ENCODE measurements at places on chromosomes 1 and 21.

GRCh38 chr1:52632732-52633290 is at the start of gene SHISAL2A:
Gene SHISAL2A, plus strand, starts transcription at chr1:52633168. Its CDS starts 326 bp downstream, at chr1:52633494.
- DNase-seq, result peak; percentile 64

GRCh38 chr1:208496467-208497371 is 252.5 kb upstream of the PLXNA2 start:
- no peak for DNase-seq

- no peak for DNase-seq
Measured at GRCh38 chr1:210841926-210842625, 291.9 kb downstream of the KCNH1 start.

- no peak for DNase-seq
Measured at GRCh38 chr1:118185084-118185832, at the start of gene SPAG17. Gene SPAG17, minus strand, starts transcription at chr1:118185228. Its CDS starts 71 bp downstream, at chr1:118185157.

GRCh38 chr1:64842224-64842623 is 97.3 kb downstream of the RAVER2 start:
- no peak for DNase-seq

DNA sequence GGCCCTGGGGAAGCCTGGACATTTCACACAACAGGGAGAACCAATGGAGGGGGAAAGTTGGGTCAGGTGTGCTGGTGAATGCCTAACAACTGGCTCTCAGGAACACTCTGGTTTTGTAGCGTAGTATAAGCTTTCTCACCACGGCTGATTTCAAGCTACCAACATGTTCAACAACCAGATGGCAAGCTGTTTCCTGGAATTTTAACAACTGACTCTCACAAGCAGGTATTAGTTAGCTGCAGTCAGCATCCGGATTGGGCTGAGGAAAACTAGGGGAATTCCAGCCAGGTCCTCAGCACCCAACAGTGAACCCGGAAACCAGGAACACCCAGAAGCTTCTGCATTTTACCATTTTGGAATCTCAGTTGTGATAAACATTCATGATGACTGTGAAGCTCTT is 162.3 kb upstream of the CAMK1G start:
- DNase-seq, result no peak

- no peak for DNase-seq
Measured at GRCh38 chr21:15293240-15293639, 228.4 kb upstream of the NRIP1 start.

GRCh38 chr1:185811073-185811709 is 77.0 kb downstream of the HMCN1 start:
- DNase-seq, result no peak

DNA sequence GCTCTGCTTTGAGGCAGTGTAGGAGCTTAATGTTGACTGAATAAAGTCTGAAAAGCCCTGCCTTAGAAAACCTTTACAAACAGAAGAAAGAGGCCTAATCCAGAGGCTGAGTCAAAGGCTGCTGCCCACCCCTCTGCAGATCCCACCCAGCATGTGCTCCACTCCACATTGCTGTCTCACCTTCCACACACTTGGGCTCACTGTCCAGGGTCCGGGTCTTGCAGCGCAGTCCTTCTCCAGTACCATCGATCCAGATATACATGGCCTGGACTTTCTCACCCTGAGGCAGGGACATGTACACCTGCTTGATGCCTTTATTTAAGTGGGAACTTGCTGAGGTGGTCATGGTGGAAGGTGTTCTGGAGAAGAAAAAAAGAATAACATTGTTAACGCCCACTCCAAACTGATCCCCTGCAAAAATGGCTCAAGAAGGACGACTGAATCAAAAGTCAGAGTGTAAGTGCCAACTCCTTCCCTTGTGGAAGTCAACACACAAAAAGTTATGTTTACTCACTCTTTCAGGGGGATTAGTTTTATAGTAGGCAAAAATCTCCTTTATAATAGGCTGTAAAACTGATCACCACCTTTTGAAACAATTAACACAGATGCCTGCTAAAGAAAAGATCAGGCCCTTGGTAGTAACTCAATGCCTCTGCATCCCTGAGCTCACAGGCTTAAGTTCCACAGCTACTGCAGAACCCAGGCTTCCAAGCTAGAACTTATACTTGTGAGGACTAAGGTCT is 3.0 kb downstream of the GLUL start:
- no peak for DNase-seq

GRCh38 chr1:83697961-83698360 is 301.0 kb downstream of the TTLL7 start:
- DNase-seq, result no peak

- DNase-seq, result no peak
Measured at GRCh38 chr1:153364766-153365666, 7.4 kb downstream of the S100A9 start.

DNA sequence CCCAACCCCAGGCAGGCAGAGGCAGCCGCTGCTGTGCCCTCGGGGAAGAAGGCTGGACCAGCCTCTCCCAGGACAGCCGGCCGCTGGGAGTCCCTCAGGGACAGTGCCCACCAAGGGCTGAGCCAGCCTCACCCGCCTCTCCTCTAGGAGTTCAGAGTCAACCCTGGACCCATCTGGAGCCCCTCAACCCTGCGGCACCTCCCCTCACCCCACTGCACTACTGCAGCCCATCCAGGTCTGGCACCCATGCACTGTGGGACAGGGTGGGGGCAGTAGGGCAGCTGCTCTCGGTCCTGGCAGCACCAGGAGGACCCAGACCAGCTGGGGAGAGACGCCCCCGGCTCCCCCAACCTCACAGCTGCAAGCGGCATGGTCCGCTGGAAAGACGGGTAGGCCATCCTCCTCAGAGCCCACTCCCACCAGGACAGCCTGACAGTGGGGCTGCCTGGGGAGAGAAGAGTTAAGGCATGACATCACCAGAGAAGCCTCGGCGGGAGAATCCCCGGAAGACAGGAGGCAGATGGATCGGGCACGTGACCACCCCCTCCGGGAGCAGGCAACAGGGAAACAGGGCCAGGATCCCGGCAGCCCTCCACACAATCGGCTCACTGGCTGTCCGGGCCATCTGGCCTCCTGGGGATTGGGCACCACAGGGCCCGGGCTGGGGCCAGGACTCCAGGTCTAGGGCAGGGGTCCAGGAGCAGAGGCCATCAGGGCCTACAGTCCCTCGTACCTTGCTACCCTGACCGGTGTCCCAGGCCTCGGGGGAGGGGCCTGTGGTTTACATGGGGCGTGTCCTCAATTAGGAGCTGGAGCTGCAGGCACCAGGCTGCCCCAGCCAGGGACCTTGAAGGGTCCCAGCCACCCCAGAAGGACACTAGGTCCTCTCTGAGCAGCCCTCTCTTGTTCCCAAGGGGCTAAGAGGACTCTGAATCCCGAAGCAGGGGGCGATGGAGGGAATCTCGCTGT is 3.1 kb downstream of the ACAP3 start:
- DNase-seq, result no peak

GRCh38 chr1:159008744-159009188 is 941 bp upstream of the IFI16 start:
- peak; percentile 60 for DNase-seq

- no peak for DNase-seq
Measured at GRCh38 chr1:182368903-182369302, 22.7 kb downstream of the GLUL start.

- DNase-seq, result no peak
Measured at GRCh38 chr1:201123866-201124265, 3.1 kb downstream of the ASCL5 start.

DNA sequence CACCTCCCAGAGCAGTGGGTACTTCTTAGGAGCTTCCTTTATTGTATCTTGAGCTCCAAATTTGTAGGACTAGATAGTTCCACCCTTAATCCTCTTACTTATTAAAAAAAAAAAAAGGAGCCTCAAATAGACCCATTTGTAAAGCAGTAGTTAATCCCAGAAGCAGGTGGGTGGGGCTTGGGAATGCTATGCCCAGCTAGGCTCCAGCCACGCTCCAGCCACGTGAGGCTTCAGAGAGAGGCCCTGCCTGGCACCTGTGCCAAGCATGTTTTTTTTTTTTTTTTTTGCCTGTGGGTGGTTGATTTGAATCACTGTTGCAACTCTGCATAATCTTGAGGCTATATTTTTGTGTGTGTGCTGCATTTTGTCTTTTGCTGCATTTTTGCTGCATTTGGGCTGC is 7.0 kb downstream of the CACNA1E start:
- no peak for DNase-seq

DNA sequence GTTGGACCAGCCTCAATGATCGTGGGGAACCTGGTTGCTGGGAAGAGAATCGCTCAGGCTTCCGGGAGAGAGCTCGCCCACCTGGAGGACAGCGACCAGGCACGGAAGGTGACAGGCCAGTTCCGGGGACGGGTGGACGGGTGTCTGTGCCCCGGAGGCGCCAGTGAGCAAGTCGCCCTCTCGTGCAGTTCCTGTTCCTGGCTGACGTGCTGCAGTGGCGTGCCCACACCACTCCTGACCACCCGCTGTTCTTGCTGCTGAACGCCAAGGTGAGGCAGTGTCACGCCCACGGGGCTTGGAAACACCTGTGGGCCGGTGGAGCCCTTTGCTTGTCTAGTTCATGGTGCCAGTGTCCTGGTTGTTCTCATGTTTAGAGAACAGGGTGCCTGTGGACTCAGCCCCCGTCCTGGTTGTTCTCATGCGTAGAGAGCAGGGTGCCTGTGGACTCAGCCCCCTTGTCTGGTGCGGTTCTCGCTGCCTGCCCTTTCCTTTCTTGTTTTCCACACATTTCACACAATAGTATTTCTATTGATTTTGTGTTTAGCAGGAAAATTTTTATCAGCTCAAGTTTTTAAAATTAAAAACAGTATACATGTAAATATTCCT is 53.1 kb downstream of the S100B start:
- peak; percentile 19 for DNase-seq

DNA sequence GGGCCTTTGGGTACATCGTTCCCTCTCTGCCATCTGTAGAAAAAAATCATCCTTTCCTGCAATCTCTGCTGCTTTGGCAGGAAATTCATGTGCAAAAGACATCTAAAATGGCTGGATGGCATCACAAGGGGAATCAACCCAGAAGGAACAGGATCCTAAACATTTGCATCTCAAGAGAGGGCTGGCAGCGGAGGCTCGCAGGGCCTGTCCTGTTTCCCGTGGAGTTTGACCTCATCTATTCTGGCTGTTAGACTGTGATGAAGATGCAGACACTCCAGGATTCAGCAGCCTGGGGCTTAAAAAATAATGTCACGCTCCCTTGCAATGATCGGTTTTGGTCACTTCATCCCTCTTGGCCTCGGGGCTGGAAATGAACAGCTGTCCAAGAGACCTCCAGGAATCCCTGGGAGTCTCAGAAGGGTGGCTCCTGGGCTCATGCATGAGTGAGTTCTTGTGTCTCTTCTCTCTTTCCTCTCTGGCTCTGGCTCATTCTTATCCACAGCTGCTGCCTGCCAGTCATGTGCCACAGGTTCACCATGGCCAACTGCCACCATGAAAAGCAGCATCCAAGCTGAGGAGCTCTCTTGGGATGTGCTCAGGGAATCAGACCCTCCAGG is 16.1 kb upstream of the PCP4 start:
- no peak for DNase-seq

DNA sequence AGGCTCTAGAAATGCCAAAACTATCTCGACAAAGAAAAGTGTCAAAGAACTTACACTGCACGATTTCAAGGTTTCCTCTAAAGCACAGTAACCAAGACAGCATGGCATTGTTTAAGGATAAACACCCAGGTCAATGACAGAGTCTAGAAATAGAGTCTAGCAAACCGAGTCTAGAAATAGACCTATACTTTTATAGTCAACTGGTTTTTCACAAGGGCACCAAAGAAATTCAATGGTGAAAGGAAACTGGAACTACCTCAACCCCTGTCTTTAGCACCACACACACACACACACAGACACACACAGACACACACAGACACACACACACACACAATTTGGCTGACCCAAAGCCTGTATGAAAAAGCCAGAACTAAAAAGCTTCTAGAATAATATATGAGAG is 67.1 kb upstream of the PGBD5 start:
- no peak for DNase-seq

- no peak for DNase-seq
Measured at GRCh38 chr1:93740601-93741031, 59.0 kb upstream of the BCAR3 start.

DNA sequence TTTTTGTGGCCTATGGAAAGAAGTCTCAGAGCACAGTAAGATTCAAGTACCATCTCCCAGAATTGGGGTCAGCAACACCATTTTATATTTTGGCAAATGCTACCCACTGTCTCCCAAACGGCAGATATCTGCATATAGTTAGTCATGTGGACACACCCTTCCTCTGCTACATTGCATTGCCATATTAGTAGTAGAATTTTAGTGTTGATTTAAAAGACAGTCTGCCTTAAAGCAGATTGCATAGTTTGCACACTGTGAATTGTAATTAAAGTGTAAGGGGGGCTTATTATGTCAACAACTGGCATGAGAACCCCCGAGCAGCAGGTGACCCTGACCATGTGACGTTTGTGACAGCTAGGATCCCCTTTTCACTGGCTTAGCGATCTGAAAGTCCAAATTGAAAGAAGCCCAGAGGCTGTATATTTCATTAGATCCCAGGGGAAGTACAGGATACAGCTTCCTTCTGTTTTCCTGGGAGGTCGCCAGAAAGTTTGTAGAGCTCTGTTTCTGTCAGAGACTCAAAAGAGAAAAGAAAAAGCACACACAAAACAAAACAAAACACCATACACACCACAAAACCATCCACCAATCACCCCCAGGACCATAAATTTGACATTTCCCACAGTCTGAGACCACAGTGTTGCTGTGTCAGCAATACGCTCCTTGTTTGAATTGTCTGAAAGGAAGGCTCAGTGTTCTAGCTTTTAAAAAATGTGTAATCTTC is 172.4 kb downstream of the NFIA start:
- no peak for DNase-seq

DNA sequence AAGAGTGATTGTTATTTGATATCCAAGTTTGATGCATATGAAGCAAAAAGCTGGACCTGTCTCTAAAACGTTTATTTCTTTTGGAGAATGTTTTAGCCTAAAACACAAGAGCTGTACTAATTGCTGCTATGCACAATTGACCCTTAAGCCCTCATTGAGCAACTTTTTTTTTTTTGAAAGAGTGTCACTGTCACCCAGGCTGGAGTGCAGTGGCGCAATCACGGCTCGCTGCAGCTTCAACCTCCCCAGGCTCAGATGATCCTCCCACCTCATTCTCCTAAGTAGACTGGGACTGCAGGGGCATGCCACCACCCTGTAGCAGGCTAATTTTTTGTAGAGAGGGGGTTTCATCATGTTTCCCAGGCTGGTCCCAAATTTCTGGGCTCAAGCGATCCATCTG is 129.1 kb downstream of the PIK3R3 start:
- no peak for DNase-seq

DNA sequence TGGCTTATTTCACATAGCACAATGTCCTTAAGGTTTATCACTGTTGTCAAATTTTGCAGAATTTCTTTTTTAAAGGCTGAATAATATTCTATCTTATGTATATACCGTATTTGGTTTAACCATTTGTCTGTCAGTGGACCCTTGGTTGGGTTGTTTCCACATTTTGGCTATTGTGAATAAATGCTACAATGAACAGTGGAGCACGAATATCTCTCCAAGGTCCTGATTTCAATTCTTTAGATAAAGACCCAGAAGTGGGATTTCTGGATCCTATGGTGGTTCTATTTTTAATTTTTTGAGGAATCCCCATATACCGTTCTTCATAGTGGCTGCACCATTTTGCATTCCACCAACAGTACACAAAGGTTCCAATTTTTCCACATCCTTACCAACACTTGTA is 5.8 kb upstream of the ZBTB17 start:
- no peak for DNase-seq

All from activated CD4-positive, alpha-beta T cell treated with anti-CD3 and anti-CD28 coated beads for 4 hours (primary cell).